ENCODE measurements at places on chromosomes 12 and 14.
A peak's percentile ranks its signal among the peaks of the same experiment; 100 is the strongest.

- no peak for DNase-seq
Observed at GRCh38 chr14:83101846-83102245, 1568.2 kb upstream of the SEL1L start.

- no peak for DNase-seq
Observed at GRCh38 chr12:53495903-53496751, 3.1 kb downstream of the MAP3K12 start.

- DNase-seq = peak; percentile 20
Observed at GRCh38 chr14:64196814-64197411, 97.3 kb downstream of the ESR2 start.

GRCh38 chr12:114628199-114628598, 55.8 kb downstream of the TBX3 start:
- no peak for DNase-seq

GRCh38 chr14:23513005-23513817, 38.4 kb downstream of the ZFHX2 start:
- DNase-seq = no peak

DNA sequence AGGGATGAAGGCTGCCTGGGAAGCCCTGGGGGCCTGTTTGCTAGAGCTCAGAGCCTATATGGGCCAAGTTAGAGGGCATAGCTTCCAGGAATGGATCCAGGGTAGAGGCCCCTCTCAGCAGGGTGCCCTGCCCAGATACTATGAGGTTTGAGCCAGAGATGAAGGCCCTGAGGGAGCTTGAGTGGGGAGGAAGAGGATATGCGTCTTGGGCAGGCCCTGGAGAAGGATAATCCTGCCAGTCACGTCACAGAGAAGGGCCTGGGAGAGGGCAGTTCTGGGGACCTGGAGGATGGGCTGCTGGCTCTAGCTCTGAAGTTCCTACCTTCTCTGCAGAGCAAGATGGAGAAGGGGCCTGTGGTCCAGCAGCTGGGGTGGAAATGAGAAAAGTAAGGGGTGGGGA, 5.9 kb upstream of the CACNB3 start:
- no peak for DNase-seq

DNA sequence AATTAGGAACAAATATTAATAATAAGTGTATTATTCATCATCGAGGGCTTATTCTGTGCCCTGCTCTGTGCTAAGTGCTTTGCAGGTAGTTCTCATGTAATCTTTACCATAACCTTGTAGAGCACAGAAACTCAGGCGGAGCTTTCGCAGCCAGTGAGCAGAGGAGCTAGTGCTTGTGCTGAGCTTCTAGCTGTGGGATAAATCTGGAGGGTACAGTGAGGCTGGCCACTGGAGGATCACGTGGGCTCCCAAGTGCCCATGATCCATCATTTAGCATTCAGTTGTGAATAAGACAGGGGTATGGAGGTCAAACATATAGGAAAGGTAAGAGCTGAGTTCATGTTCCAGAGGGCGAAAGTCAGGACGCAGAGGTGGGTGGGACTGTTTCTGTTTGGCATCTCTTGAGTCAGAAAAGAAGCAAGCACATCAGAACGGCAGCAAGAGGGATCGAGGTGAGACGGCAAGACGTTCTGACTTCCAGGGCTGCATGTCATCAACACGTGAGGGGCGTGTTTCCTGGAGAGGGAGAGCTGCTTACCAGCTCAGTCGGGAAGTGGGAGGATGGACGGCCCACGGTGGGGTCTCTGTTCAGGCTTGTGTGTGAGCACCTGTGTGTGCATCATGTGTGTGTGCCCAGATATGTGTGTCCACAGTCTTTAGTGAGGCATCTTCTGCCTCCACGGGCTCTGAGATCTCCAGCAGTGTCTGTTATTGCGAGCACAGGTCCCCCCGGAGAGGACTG, 16.8 kb upstream of the KRT80 start:
- DNase-seq = no peak

- DNase-seq = no peak
Observed at GRCh38 chr12:62893276-62893675, 41.7 kb downstream of the PPM1H start.

DNA sequence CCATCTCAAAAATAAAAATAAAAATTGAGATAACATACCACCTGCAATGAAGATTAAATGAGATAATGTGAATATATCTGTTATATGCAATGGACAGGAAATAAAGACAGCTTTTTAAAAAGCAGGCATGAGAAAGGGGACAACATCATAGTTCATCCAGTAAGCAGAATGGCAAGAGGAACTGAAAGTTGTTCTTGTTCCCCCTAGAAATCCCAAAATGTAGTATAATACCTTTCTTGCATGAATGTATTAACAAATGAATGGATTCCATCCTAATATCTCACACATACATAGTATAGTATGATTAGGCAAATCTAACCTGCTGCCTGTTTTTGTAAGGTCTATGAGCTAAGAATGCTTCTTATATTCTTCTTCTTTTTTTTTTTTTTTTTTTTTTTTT, 31.4 kb downstream of the FGD6 start:
- DNase-seq = no peak

- no peak for DNase-seq
Observed at GRCh38 chr14:76696791-76697190, 64.5 kb upstream of the VASH1 start.

DNA sequence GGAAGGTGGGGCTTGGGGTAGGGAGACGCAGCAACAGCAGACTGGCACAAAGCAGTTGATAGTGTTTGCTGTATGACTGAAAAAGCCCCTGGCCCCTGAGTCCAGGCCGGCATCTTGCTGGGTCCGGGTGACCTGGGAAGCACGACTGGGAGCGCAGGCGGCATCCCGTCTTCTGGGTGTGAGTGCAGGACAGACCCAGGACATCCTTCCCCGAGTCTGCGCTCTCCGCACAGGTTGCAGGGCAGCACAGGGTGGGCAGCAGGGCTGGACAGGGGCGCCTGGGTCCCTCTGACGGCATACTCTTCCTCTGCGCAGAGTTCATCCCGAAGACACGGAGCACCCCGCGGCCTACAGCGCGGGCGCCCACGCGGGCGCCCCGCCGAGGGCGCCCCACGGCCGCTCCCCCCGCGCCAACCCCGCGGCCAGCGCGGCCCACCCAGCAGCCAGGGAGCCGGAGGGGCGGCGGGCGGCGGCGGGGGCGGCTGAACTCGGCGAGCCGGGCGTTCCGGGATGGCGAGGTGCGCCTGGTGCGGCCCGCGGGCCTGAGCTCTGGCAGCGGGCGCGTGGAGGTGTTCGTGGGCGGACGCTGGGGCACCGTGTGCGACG, 9.2 kb upstream of the CYP46A1 start:
- no peak for DNase-seq
